Liver (tissue), 10 donors: ENCODE measurements at places on chromosomes 2 and 18.

DNA sequence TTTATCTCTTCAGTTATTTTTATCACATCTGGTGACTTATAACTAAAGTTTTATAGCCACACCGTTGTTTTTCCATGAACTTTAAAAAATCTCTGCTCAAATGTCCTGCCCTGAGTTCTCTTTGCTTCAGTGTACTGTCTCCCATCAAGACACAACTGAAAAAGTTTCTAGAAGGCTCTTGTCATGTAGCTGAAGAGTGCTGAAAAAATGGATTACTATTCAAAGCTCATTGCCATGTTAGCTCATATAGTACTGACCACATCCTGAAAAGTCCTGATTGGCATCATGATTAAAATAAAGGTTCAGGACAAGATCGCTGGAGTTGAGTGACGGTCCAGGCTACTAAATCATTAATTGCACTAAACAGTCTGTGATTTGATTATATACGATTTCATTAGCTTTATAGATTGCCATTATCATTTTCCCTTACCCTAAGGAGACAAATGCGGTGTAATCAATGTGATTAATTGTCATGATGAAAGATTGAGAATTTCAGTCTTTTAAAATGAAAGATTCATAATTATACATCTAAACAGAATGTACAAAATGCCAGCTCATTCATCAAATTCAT, 62.2 kb downstream of the MFSD6 start:
- no peak for DNase-seq

DNA sequence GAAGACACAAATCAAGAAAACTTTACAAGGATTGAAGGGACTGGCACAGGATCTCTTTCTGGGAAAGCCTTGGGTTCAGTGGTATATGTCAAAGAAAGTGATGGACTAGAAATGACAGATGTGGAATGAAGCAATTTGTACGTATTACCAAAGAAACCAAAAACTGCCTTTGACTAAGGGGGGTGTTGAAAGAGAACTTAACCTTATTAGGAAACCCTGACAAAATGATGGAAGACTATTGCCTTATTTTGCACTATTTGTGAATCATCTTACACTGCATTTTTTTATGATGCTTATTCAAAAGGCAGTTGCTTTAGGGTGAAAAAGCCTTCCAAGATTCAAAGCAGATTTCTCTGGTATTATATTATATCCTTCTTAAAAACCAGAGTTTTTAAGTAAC, 4.0 kb downstream of the TSGA10 start:
- DNase-seq = no peak

DNA sequence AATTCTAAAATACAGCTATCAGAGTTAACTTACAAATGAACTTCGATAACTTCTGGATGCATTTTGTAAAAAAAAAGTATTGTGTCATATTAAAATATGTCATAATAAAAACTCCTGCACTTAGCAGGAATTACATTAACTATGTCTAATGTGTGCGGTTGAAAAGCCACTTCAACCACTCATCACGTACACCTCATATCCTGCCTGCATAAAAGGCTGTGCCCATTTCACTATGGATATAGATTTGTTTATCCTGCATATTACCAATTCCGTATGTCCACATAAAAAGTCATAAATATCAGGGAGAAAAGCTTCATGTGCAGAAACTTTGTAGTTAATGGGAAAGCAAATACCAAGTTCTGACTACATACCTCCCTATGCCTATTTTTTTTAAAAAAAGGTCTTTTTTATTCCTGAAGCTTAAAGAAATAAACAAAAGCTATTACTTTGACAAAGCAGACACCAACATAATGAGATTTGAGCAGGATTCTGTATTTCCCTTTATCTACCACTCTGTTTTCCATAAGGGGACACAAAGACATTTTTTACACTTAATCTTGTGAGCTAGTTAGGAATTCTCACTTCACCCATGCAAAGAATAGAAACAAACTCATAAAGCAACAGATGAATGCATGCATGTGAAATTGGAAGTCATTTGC, 96.1 kb downstream of the PPP1R1C start:
- DNase-seq = no peak

DNA sequence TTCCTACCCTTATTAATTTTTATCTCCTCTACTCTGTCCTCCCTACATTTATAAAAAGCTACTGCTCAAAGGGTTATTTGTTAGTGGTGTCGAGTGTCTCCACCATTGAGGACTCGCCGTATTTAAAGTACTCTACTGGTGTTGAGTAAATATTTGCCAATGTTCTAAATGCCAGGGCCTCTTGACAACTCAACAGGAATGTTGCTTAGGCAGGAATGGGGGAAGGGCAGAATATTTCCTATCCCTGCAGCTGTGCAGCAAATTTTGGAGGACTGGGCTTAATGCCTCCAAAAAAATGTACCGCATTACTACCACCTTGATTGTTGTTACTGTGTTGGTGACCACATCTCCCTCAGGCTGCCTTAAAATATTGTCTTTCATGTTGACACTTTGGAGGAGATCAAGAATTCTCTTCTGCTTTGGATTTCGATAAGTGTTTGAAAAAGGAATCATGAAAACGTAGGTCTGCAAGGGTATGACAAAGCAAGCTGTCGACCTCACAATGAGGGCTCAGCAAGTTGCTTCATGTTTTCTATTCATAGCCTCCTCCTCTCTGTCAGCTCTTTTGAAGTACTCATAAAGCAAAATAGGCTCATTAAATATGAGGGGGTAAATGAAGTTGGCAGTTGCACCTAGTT, 84.3 kb downstream of the EFEMP1 start:
- DNase-seq = no peak

GRCh38 chr18:58624011-58624410, 4.9 kb downstream of the ALPK2 start:
- DNase-seq = no peak

GRCh38 chr2:218799990-218800389, 18.0 kb downstream of the CYP27A1 start:
- no peak for DNase-seq

- no peak for DNase-seq
These were observed 1134.8 kb upstream of the ZEB2 start for GRCh38 chr2:145654746-145655145.

GRCh38 chr2:205367331-205367935, 314.9 kb upstream of the NRP2 start:
- no peak for DNase-seq

- DNase-seq = no peak
These were observed 10.1 kb upstream of the STK17B start for GRCh38 chr2:196181484-196181883.

GRCh38 chr2:58194458-58194857, 46.7 kb downstream of the FANCL start:
- DNase-seq = no peak

DNA sequence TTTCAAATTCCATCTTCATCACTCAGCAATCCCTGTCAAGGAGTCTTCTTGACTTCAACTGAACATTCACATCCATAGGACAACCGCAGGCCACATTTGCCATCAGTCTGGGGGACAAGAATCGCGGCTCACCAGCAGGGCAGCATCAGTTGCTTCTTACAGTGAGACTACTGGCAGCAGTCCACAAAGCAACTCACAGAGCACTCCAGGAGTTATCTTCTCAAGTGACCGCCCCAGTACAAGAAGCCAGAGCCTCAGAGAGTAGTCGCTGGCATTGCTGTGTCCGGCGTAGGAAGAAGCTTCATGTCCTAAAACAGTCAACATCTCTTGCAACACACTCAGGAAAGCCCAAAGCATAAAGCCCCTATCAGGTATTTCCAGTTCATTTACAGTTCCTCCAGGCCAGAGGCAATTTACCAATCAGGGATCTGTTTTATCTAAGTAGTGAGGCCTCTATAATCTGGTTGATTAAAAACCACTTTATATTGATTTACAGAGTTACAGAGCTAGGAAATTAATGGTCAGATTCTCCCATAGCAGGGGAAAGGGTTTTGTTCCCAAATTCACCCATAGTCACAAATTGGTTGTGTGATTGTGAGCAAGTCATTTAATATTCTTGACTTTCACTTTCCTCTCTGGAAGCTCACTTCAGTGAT, 177.3 kb downstream of the NBAS start:
- DNase-seq = no peak

DNA sequence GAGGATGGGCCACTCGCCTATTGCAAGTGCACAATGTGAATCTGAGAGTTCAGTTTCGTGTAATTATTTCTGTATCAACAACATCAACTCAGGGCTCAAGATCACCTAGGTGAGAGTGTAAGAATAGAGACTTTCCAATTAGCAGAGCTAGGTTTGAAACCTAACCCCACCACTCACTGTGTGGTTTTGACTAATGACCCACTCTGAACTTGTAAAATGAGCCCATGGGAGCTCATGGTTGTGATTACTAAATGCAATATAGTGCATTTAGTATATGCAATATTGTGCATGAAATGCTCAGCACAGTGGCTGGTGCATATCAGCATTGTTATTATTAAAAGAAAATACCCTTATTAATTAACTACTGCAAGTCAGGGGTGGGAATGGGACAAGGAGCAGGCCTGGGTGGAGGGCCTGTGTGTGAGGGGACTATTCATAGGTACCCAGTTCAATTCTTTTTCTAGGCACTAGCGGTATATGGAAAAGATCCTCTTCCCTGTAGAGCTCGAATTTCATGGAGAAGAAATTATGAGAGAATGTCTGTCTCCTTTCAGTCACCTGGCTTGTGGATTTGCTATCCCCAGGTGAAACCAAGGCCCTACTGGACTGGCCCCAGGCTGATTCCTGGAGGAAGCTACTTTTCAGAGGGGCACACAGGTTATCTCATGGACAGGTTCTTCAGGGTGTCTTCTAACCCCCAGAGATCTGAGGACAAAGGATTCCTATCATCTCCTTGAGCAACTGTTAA, 169.5 kb downstream of the GFPT1 start:
- DNase-seq = no peak

GRCh38 chr2:228378233-228378632, 196.7 kb upstream of the SPHKAP start:
- DNase-seq = no peak

DNA sequence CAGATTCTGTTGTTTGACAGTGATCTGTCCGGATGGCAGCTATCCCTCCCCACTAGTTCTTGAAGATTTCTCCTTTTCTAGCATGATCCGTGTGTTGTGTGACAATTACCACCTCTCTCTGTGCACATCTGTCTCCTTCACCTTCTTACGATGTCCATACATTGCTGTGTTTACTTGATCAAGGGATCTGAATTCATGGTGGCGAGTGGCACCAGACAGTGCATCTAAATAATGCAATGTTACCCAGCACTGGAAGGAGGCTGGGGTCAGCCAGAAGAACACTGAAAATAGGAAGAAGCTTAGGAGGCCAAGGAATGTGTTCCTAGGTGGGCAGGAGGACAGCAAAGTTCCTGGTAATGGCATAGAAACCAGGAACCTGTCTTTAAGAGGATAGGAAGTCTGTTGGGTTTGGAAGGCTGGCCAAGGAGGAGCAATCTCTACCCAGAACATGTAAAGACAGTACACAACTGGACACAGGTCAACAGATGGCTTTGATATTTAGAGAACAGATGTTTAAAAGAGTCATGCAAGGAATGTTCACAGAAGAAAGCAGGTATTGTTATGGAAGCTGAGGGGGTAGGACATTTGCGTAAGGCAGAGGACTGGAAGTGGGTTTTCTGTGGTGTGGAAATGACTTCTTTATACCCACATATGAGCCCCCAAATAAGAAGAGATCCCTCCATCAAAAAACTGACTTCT, 126.4 kb downstream of the HRH4 start:
- DNase-seq = no peak

DNA sequence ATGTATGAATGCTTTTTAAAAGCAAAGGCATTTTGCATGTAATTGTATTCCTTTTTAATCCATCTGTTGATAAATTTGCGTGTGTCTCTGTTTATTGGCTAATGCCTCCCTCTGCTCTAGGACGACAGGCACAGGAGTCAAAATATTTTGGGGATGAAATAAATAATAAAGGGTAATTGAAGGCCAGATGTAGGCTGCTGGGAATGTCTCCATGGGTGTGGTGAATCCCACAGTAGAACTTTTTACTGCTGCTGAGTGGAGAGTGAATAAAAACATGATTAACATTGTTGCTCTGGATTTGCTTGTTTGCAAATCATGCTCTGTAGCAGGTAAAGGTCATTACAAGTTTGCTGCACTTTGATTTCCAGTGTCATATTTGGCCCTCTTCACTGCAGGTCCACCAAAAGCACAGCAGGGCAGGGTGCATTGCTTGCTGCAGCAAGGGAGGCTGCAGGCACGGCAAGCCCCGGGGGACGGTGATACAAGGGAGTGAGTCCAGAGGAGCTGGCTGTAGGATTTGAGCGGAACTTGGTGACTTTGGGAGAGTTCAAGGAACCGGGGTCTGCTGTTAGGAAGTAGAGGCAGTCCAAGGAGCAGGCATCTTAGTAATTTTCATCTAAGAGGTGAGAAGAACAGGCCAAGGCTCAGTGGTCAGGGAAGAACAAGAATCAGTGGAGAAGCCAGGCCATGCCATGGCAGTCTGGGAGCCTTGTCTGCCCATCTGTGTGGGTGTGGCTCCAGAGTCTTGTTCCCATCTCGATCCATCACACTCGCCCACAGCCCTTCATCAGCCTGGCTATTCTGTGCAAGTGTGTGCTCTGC, 201.5 kb upstream of the RAB6C start:
- peak; percentile 9 for DNase-seq

- no peak for DNase-seq
These were observed 344.8 kb downstream of the MTX2 start for GRCh38 chr2:176614049-176614448.

GRCh38 chr2:149009576-149010461, 28.7 kb upstream of the LYPD6B start:
- no peak for DNase-seq

- no peak for DNase-seq
These were observed 373.4 kb downstream of the LPIN1 start for GRCh38 chr2:12119841-12120240.

DNA sequence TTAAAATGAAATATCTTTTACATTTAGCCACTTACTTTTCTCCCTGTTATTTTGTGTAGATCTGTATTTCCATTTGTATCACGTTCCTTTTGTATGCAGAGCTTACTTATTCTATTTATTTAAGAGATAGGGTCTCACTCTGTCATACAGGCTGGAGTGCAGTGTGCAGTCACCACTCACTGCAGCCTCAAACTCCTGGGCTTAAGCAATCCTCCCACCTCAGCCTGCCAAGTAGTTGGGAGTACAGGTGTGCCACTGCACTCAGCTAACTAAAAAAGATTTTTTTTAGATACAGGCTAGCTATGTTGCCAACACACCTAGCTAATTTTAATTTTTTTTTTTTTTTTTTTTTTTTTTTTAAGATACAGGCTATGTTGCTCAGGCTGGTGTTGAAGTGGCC, 10.9 kb downstream of the PTPN18 start:
- no peak for DNase-seq

GRCh38 chr2:147150241-147150635, 694.6 kb upstream of the ACVR2A start:
- DNase-seq = no peak

GRCh38 chr2:32719430-32719829, 91.6 kb downstream of the TTC27 start:
- DNase-seq = no peak
